ENCODE measurements at places on chromosomes 3 and 15.

GRCh38 chr15:57018151-57018550, 99.7 kb downstream of the TCF12 start:
- no peak for DNase-seq

DNA sequence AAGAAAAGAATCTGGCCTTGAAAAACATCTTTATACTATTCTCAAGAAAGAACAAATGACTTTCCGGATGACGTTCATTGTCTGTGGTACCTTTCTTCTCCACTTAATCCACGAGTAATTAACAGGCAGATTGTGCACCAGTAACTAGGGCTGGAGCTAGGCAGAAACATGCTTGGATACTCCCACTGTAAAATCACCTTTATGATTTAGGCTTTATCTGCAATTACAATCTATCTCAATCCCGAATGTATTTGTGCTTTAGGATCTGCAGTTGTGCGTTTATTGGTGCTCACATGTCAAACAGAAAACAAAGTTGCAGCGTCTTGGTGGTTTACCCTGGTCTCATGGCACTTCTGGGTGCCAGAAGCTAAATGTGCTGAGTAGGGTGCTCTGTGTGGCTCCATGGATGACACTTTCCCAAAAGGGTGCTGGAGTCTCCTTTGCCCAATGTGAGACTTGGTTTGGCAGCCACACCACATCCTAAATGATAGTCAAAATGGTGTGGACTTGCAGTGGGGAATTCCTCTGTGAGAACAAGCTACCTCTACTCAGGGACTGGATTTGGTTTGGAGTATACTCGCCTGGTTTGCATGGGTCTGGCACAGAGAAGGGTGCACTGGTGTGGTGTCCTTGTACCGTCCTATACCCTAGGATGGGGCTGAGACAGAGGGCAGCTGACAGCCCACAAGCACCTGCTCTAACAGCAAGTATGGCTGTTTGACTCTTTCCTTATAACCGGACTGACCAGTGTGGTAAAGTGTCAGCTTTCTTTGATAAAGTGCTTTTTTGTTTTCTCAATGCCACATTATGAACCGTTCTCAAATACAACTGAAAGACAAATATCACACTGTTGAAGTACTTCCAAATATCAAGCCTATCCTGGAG, 7.7 kb downstream of the SERP1 start:
- no peak for DNase-seq

GRCh38 chr15:57565311-57565710, 26.4 kb upstream of the MYZAP start:
- DNase-seq: no peak

DNA sequence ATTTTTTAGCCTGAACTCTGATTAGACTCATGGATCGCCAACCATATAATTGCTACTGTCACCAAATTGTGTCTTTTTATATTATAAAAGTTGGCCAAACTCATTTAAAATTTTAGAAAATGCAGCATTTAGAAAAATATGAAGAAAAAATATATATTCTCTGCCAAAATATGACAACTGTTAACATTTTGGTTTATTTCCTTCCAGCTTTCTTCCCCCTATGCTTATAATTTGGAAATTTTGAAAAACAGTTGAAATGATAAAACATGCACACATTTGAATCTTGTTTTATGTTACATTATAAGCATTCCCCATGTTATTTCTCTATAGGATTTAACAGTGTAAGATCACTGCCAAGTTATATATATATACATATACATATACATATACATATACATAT, 1112.8 kb downstream of the TUSC7 start:
- DNase-seq: no peak

DNA sequence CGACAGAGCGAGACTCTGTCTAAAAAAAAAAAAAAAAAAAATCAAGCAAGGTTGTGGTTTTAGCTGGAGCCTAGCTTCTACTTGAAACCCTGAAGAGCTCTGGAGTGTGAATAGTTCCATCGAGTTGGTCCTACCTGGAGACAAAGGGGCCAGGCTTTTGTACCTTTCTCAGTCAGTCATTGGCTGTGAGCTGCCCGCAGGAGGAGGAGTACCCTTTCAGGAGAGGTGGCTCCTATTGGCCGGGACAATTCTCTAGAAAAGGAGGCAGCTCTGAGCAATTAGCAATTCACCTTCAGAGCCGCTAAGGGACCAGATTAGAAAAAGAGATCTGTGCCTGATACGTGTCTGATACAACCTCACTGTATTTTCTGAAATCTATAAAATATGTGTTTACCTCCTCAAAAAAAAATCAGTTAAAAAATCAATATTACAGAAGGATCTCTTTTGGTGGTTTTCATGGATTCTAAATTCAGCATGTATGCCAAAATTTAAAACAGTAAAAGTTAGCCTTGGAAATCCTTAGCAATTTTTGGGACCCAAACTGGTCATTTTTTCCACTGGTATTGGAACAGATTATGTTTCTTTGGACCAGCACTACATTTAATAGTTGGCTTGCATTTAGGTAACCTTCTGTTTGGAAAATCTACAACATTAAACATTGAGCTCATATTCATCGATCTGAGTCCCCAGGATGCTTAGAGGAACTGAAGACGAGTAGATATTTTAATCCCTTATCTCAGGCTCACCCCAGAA, 29.7 kb upstream of the PDCD6IP start:
- no peak for DNase-seq

GRCh38 chr15:38260077-38260476, 7.4 kb downstream of the SPRED1 start:
- DNase-seq: peak; percentile 89

Data from fibroblast of skin of right biceps (primary cell).